ENCODE measurements at places on chromosomes 1 and 21.

GRCh38 chr1:90371448-90371813, 345.7 kb downstream of the BARHL2 start:
- DNase-seq = no peak

- no peak for DNase-seq
Observed at GRCh38 chr1:15918962-15919715, 56.8 kb downstream of the ZBTB17 start.

DNA sequence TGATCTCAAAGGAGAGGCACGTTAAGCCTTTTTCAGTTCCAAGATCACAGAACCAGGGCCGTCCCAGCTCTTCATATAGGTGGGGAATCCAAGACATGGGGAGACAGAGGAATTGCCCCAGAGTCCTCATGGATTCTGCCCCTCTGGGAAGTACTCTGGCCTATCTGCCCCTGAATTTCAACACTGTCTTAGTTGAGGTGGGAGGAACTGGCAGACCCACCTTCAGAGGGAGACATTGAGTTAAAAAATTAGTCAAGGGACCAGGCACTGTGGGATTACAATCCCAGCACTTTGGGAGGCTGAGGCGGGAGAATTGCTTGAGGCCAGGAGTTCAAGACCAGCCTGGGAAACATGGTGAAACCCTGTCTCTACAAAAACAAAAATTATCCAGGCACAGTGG, 2.1 kb upstream of the KNCN start:
- no peak for DNase-seq

DNA sequence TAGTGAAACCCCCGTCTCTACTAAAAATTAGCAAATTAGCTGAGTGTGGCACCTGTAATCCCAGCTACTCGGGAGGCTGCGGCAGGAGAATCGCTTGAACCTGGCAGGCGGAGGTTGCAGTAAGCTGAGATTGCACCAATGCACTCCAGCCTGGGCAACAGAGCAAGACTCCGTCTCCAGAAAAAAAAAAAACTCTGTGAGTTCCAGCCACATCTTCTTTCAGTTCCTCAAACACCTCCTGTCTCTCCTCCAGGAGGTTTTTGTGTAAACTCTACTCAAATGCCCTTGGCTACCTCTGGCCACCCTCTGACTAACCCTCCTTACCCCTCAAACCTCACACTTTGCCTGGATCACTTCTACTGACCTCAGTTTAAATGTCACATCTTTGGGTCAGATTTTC, 38.1 kb downstream of the RCSD1 start:
- DNase-seq = no peak

DNA sequence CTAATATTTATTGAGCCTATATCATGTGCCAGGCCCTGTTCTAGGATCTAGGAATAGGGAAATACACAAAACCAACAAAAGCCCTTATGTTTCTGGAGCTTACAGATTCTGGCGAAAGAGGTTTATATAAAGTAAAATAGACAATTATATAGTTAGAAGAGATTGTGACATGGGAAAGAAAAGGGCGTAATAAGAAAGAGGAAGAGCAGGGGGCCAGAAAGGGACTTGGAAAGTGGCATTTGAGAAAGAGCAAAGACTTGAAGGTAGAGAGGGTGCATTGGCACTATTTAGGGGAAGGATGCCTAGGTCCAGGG, 322.5 kb upstream of the FAM78B start:
- no peak for DNase-seq

- DNase-seq = no peak
Observed at GRCh38 chr1:225896937-225897549, 8.1 kb upstream of the LEFTY1 start.

DNA sequence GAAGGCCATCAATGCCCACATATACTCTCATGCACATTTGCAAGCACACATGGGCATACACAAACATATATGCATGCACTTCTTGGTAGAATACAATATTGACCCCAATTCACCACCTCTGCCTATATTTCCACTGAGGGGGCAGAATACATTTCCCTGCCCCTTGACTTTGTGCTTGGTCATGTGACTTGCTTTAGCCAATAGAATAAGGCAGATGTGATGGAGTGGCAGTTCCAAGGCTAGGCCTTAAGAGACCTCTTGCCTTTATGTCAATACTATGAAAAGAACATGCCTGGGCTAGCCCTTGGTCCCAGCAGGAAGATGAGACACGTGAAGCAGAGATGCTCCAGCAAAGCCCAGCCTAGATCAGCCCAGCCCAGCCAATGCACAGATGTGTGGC, 66.0 kb upstream of the GRIK3 start:
- DNase-seq = no peak

DNA sequence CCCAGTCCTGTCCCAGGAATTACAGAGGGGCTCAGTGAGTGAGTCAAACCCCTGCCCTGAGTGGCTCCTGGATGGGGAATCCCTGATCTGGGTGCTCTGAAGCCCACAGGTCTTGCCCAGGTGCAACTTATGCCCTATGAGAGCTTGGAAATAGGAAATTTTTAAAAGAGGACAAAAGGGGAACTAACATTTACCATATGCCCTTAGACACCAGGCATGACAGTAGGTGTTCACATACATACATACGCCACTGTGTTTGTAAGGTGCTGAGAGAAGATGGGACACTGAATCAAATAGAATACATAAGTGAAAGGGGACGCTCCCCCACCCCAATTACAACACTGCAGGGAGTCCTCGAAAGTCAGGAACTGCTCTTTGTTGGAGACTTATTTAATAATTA, 1.4 kb downstream of the CFAP45 start:
- DNase-seq = no peak

- no peak for DNase-seq
Observed at GRCh38 chr1:217211486-217211885, 419.4 kb downstream of the GPATCH2 start.

GRCh38 chr1:242842094-242842493, 317.6 kb upstream of the PLD5 start:
- DNase-seq = no peak

DNA sequence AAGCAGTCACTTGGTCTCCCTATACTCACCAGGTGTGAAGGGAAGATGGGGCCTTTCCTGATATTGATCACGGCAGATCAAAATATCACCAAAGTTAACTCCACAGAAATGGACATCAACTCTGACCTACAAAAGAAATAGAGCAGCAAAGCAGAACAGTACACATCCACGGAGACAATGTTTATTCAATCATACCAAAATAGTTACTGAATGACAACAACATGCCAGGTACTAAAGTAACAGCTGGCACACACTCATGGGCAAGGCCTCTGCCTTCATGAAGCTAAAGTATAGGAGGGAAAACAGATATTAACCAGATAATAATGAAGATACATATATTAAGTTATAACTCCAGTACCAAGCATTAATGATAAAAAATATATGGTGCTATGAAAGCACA, 59.2 kb upstream of the RASAL2 start:
- no peak for DNase-seq

DNA sequence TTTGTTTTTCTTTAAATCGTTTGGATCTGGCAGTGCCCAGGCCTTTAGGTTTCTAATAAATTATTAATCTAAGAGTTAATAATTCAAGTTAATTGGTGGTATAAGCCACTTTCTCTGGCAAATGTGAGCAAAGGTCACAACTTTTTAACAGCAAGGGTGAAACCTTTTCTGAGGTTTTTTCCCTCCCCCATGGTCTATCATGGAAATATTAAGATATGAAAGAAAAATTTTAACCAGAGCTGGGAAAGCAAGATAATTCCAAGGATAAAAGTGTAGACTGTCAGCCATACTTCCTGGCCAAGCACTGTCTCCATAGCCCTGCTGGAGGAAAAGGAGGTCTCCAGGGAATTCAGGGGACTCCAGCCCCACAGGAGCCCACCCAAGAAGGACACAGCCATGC, 341.2 kb downstream of the SETD4 start:
- DNase-seq = no peak

DNA sequence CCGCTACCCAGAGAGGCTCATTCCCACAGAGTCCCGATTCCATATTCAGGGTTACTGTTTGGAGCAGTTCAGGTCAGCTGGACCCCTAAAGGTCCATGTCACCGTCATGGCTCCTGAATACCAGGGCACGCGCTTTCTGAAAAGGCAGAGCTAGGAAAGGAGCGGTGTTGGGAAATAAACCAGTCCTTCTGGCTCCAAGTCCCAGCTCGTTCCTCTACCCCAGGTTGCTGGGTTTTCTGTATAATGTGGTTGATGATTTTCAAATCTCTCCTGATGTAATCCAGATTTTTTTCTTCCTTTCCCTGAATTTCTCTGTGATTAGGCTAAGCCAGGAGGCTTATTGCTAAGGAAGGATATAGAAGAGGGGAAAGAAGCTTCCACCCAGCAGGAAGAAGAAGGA, 14.0 kb upstream of the PKP1 start:
- no peak for DNase-seq

GRCh38 chr1:17912491-17912890, 157.4 kb downstream of the ACTL8 start:
- DNase-seq = no peak

- DNase-seq = no peak
Observed at GRCh38 chr1:234882898-234883297, 245.7 kb downstream of the TOMM20 start.

DNA sequence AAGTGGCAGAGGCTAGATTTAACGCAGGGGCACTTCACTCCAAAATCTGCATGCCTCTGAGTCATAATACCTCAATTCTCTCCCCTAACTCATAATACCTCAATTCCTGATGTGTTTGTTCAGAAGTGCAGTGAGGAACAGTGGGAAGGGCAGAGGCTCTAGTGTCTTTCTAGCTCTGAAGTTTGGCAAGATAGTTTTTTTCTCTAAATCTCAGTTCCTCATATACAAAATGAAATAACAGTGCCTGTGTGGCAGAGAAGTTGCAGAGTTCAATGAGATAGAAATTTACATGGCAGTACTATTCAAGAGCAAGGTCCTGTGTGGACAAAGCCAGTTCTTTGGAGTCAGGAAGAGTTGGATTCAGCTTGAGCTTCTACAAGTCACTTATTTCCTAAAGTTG, 9.8 kb downstream of the JUN start:
- no peak for DNase-seq

Measured in SW 1271 (cell line).